ENCODE measurements at places on chromosomes 3 and 15.
A peak's percentile ranks its signal among the peaks of the same experiment; 100 is the strongest.

DNA sequence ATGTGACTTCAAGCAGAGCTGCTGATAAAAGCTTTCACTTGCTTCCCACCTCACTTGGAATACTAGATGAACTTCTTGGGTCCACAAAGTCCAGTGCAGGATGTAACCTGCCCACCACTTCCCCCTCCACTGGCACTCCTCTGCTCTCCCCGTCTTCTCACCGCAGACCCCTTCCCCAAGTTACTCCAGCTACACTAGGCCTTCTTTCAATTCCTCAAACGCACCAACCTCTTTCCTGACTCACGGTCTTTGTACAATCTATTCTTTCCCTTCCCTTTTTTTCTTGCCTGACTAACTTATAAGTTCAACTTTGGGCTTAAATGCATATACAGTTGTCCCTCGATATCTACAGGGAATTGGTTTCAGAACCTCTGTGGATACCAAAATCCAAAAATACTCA is 5.2 kb upstream of the ATP13A3 start:
- no peak for DNase-seq

GRCh38 chr15:40339621-40339945 is 1.2 kb downstream of the CCDC9B start:
- no peak for DNase-seq

- no peak for DNase-seq
These were observed 158.1 kb upstream of the ZNF385D start for GRCh38 chr3:21909096-21909495.

DNA sequence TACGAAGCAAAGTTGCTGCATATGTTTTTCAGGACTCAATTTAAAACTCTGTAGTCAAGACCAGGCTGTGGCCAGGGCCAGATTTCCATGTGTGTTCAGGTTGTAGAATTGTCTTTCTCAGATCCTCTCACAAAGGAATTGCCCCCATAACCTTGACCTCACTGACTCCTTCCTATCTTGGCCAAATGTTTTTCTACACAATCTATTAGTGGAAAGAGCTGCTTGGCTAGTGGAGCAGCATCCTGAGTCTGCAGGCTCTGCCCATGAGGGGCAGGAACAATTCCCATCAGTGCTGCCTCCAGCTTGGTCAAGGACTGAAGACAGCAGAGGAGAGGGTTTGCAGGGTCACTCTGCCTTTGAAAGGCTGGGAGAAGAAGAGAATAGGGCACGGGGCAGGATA is 6.9 kb upstream of the TBC1D21 start:
- peak; percentile 37 for DNase-seq

- no peak for DNase-seq
These were observed 18.0 kb downstream of the ESYT3 start for GRCh38 chr3:138452436-138452835.

- DNase-seq, result no peak
These were observed 472.2 kb downstream of the NLGN1 start for GRCh38 chr3:173869766-173870165.

All from activated CD8-positive, alpha-beta memory T cell treated with anti-CD3 and anti-CD28 coated beads, Interleukin-2, amount 50 U/mL, for 48 hours (primary cell).